ENCODE measurements at places on chromosomes 5 and 9.

DNA sequence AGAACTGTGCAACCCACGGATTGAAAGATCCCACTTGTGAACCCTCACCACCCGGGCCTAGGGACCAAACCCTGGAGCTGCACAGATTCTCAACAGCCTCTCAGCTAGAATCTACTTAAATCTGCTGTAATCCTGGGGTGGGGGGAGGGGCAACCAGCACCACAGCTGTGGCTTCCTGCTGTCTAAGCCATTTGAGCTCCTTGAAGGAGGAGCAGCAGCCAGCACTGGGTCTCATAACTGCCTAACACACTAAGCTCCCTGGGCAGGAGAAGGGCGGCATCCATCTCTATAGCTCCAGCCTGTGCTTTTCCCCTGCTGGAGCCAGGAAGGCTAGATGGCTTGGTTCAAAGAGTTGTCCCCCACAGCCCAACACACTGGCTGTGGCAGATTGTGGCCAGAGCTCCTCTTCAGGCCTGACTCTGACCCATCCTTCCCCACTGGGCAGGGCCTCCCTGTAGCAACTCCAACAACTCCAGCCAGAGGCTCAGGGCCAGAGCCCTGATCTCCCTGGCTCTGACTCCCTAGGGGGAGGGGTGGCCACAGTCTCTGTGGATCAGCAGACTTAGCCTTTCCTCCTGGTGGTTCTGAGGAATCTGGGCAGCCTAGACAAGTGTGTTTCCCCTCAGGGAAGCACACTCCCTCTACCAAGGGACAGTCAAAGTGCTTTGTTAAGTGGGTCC is 72.0 kb upstream of the C9orf72 start:
- DNase-seq: no peak

- DNase-seq: peak; percentile 8
Observed at GRCh38 chr5:54090495-54091120, 219.8 kb downstream of the ARL15 start.

- DNase-seq: no peak
Observed at GRCh38 chr9:4334410-4334813, 34.5 kb upstream of the GLIS3 start.

DNA sequence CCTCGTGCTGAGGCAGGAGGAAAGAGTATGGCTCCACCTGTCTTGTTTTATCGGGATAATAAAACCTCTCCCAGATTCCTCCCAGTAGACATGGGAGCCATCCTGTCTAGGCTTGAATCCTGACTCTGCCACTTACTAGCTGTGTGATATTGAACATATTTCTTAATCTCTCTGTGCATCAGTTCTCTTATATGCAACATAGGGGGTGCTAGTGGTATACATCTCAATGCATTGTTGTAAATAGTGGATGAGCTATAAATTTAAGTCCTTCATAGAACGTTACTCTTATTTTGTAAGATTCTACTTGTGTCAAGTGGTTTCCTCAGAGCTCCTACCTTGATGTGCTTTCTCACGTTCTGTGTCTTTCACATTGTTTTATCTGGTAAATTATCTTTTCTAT is 417.7 kb upstream of the POU5F2 start:
- DNase-seq: no peak

DNA sequence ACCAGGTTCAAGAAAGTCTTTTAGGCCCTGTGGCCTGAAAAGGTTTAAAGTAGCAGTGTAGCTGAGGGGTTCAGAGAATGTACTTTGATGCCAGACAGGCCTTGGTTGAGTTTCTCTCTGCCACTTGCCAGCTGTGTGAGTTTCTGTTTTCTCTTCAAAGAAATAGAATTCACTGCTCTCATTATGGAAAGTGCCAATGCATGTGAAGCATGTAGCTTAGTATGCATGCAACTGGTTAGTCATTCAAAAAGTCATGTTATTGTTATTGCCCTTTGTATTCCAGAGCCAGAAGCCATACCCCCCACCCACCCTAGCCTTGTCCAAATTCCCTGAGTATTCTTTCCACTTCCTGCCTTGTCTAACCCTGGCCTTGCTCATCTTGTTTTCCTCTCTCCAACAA is 101.7 kb downstream of the ADRB2 start:
- no peak for DNase-seq

- no peak for DNase-seq
Observed at GRCh38 chr5:176947847-176948246, 48.7 kb upstream of the HK3 start.

- peak; percentile 87 for DNase-seq
Observed at GRCh38 chr9:5886114-5886939, 4.4 kb upstream of the MLANA start.

DNA sequence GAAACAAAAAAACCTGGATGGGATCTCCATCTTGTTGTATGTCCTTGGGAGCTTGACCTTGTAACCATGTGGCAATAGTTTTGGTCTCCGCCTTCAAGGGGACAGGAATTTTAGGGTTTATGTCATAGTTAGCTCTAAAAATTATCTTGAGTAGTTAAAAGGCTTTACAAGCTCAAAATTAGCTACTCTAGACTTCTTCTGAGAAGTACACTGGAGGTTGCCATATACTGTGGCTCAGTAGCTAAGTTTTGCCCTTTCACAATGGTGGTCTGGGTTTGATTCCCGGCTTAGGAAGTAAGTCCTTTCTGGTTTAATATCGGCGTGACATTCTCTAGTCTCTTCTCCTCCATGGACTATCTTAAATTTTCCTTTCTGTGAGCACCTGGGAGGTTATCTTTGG is 48.9 kb upstream of the DMAC1 start:
- DNase-seq: no peak

DNA sequence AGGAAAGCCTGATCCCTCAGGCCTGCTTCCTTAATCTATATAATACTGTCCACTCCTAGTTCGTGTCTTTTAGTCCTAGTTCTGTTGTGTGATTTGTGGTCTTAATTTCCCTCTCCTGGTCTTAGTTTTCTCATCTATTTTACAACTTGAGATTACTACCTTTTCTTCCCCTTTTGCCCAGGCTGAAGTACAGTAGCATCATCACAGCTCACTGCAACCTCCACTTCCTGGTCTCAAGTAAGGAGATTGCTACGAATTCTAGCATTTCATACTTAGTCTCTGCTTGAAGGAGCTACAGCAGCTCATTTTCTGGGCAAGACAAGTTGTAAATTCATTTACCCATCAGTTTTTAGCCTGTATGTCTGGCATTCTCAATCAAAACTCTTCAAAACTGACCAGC is 5.5 kb downstream of the TRIM32 start:
- no peak for DNase-seq

GRCh38 chr9:72658703-72659102 is 137.3 kb downstream of the TMC1 start:
- no peak for DNase-seq

GRCh38 chr5:118353970-118354369 is 634.4 kb downstream of the DTWD2 start:
- DNase-seq: no peak

GRCh38 chr5:111935835-111936234 is 178.8 kb upstream of the NREP start:
- no peak for DNase-seq

- no peak for DNase-seq
Observed at GRCh38 chr5:133916479-133916878, 51.9 kb downstream of the C5orf15 start.

GRCh38 chr9:127974769-127975261 is 6.0 kb downstream of the EEIG1 start:
- no peak for DNase-seq

GRCh38 chr9:134676361-134676760 is 34.8 kb downstream of the COL5A1 start:
- no peak for DNase-seq

DNA sequence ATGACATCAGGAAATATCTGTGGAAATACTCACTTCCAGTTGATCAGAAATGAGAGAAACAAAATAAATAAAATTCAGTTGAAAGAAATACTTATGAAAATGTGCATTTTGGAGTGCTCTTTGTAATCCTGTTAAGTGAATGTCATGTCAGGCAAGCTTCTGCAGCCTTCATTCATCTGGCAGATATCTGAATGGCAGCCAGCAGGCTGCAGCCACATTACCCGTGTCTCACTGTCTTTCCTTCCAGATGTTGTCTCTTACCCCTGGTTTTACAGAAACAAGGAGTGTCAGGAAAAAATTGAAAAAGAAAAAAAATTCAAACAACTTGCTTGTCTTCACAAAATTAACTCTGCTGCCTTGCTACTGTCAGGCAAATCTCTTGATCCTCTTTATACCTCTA is 445.0 kb upstream of the RIOK2 start:
- no peak for DNase-seq

DNA sequence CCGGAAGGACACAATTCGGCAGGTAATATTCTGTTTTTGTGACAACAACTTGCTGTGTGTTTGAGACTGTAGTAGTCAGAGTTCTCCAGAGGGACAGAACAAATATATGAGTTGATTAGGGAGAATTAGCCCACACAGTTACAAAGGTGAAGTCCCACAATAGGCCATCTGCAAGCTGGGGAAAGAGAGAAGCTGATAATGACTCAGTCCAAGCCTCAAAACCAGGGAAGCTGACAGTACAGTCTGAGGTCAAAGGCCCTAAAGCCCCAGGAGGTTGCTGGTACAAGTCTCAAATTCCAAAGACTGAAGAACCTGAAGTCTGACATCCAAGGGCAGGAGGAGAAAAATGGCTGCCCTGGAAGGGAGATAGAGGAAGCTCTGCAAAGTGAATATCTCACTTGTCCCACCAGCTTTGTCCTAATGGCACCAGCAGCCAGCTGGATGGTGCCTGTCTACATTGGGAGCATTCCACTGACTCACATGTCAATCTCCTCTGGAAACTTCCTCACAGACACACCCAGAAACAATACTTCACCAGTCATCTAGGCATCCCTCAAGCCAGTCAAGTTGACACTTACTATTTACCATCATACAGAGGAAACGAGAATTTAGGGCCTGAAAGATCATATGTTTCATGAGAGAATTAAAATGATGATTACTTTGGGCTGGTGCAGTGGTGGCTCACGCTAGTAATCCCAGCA is 36.3 kb upstream of the CTXN3 start:
- DNase-seq: no peak

GRCh38 chr5:81631124-81631523 is 119.8 kb downstream of the SSBP2 start:
- DNase-seq: peak; percentile 81

- no peak for DNase-seq
Observed at GRCh38 chr5:107517185-107518033, 153.3 kb downstream of the EFNA5 start.

GRCh38 chr5:67426961-67427849 is 230.6 kb upstream of the CD180 start:
- DNase-seq: no peak

DNA sequence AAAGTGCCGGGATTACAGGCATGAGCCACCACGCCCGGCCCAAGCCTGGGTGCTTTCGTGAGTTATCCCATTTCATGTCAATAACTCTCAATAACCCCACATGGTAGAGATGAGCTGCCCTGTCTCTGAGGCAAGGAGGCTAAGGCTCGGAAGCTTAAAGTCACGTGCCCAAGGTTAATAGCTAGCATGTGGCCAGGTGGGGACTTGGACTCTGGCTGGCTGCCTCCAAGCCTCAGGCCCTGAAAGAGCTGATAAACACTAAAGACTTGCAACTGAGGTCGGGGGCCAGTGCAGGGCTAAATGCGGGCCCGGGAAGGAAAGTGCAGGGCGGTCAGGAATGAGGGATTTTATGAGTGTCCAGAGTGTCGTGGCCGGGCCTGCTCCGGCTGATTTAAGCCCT is 30.9 kb upstream of the BARHL1 start:
- no peak for DNase-seq

GRCh38 chr5:6995115-6995514 is 281.9 kb downstream of the TENT4A start:
- DNase-seq: no peak

GRCh38 chr5:27523629-27524028 is 485.2 kb upstream of the CDH9 start:
- DNase-seq: no peak

GRCh38 chr9:31112491-31112890 is 1272.0 kb upstream of the ACO1 start:
- DNase-seq: no peak

DNA sequence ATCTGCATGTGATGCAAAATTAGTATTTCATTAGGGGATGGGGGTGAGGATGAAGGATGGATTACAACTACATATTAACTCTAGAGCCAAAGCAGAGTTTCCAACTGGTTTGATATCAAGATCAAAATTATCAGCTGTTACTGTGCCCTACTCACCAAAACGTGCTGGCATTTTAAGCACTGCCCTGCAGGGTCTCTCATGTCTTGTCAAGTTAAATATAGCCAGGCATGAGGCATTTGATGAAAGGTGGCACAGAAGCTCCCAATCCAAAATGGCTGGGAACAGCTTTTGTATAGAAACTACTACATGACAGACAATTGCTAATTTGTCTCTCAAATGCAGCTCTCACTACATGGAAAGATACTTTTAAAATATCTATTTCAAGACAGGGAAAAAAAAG is 27.1 kb upstream of the CAAP1 start:
- no peak for DNase-seq

GRCh38 chr9:72948575-72949243 is 4.1 kb downstream of the ALDH1A1 start:
- DNase-seq: no peak

- DNase-seq: no peak
Observed at GRCh38 chr5:113205323-113205722, 228.7 kb downstream of the DCP2 start.

GRCh38 chr5:102539996-102540728 is 41.4 kb upstream of the SLCO6A1 start:
- no peak for DNase-seq

- DNase-seq: no peak
Observed at GRCh38 chr5:141783947-141784296, 94.3 kb downstream of the PCDH1 start.

DNA sequence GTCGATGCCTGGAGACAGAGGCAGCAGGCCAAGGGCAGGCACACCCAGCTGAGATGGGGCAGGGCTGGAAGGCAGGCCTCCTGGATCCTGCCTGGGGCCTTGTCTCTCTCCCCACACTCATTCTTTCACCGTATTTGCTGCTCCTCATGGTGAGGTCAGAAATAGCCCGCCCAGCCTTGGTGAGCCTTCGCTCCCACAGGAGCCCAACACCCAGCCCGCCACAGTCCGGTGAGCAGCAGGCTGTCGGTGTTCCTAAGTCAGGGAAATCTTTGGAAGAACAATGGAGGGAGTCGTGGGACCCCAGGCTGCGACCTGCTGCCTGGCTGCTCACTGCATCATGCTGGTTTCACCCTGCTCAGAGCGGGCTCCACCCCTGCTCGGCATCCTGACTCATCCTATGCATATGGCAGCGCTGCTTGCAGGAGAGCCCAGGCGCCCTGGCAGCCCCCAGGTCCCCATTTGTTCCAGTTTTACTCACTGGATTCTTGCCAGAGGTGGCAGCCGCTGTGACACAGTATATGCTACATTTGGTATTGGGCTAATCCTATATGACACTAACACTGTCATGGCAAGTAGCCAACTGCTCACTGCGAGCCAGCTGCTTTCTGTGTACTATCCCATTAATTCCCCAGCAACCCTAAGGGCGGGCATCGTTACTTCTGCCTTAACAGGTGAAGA is 53.2 kb upstream of the NCS1 start:
- no peak for DNase-seq

DNA sequence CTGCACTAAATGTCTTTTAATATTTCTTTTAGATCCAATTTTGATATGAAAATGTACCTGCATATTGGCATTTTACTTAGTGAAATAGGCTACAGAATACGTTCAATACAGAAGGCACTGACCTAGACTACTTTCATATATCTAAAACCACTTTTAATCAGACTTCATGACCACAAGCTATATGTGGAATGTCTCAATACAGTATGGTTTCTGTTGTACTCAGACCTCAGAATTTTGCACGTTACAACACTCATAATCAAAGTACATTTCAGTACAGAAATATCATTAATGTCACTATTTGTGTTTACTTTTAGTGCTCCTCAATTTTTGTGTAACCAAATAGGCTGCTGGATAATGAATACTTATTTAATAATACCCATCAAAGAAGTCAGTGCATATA is 74.8 kb downstream of the MEF2C start:
- no peak for DNase-seq

GRCh38 chr9:70228611-70229010 is 30.2 kb upstream of the SMC5 start:
- no peak for DNase-seq
